G401 (cell line): ENCODE measurements at places on chromosomes 3 and 15.

DNA sequence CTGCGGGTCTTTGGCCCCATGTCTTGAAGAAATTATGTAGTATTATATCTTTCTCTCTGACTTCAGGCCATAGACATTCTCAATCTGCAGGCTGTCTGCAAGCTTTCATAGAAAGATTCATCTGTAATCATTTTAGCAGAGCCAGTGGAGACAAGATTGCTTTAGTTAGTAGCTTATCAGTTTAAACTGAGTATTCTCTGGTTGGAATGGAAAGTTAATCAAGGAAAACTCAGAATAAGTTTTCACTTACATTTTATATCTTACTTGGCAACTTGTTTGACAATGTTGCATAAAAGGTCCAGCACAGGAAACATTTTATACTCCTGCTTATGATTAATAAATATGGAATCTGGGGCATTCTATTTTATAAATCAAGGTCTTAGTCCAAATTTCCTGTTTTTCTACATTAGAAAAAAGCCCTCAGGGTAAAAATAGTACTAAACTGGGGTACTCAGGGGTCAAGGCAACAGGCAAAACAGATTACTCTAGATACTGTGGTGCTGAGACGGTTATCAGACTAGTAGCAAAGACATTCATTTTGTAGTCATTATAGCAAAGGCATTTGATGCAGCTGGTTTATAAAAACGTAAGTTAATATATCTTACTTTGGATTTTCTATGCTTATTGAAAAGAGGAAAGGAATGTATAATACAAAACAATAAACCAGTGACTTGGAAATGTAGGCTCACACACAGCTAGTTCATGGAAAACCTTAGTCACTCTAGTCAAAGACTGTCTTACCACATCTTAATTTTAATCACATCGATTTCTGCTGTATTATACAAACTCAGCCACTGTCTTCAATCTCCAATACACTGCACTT is 45.2 kb upstream of the FILIP1L start:
- no peak for DNase-seq

- no peak for DNase-seq
Observed at GRCh38 chr15:35827141-35827540, 281.2 kb upstream of the DPH6 start.

DNA sequence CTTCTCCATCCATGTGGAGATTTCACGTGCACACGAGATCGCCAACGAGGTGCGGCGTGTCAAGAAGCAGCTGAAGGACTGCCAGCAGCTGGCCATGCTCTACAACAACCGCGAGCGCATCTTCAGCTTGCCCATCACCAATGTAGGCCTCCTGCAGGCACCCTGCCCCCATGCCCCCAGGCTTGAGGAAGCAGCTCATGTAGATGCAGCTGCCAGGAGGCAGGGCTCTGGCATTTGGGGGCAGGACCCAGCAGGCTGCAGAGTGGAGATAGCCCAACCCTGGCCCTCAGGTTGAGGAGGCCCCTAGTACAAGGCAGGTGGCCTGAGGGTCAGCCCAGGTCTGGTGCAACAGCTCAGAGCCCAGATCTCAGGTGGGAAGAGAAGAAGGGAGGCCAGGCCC is 36.4 kb downstream of the DNAH1 start:
- no peak for DNase-seq

GRCh38 chr15:99994849-99995248 is 261.6 kb upstream of the LYSMD4 start:
- DNase-seq = no peak

- DNase-seq = no peak
Observed at GRCh38 chr3:181952221-181952620, 240.5 kb downstream of the SOX2 start.

GRCh38 chr3:47849186-47849698 is 46.3 kb downstream of the DHX30 start:
- DNase-seq = no peak

- no peak for DNase-seq
Observed at GRCh38 chr3:22685597-22685996, 517.5 kb upstream of the UBE2E2 start.

DNA sequence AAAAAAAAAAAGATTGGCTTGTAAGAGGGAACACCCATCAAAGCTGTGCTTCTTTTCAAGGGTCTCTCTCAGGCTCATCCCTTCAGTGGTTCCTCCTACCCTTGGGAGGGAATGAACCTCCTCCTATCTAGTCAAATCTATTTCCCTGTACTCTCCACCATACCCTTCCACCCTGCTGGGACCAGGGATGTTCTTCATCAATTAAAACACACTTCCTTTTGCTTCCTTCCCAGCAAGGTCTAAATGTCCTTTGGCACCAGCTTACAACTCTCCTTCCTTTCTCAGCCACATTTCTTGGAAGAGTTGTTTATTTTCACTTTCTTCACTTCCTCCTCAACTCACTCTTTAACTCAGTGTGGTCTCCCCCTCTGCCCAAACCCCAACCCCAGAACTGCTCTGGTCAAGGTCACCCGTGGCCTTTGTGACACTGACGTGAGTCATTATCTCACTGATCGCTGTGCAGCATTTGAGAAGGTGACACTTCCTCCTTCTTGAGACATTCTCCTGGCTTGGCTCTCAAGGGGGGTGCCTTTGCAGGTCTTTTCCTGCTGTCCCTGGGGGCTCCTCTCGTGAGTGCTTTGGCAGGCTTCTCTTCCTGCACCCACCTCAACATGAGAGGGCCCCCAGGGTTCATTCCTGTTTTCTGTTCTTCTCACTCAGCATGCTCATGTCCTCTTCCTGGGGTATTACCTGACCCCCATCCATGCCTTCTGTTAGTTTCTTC is 210.5 kb upstream of the TLE3 start:
- DNase-seq = no peak

DNA sequence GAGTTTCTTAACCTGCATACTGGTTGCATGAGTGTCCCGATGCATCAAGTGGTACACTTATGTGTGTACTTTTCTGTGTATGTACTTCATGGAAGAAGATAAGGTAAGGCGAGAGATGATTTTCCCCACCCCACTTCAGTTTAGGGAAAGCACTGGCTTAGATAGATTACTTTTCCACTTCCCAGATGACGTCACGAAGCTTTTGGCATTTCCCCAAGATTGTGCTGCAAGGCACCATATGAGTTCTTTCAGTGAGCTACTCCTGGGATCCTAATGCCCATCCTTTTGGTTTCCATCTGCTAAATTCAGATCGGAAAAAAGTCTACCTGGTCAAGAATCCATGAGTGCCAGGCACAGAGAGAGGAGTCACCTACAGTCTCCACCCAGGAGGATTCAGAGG is 4.5 kb downstream of the IL17RB start:
- peak; percentile 43 for DNase-seq

GRCh38 chr3:7684182-7684715 is 817.4 kb upstream of the LMCD1 start:
- no peak for DNase-seq

DNA sequence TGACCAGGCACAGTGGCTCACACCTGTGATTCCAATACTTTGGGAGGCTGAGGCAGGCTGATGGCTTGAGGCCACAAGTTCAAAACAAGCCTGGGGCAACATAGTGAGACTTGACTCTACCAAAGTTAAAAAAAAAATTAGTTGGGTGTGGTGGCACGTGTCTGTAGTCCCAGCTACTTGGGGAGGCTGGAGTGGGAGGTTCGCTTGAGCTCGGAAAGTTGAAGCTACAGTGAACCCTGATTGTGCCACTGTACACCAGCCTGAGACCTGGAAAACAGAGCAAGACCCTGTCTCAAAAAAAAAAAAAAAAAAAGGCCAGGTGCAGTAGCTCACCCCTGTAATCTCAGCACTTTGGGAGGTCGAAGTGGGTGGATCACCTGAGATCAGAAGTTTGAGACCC is 3.1 kb downstream of the CDC25A start:
- no peak for DNase-seq

DNA sequence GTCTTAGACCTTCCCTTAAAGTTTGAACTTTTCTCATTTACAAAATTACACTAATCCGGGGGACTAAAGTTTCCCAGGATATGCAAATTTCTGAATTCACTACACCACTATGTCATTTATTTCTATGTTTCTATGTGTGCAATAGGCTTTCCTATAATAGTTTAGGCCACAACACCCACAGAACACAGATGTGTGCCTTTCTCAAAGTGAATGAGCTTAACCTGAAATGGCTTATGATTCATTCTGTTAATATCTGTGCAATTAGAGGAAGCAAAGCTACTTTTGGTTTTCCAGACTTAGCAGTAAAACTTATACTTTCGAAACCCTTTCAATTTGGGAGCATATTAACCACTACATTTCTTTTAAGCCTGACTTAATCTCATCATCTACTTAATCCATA is 748.1 kb downstream of the GBE1 start:
- no peak for DNase-seq

GRCh38 chr15:67834581-67835296 is 5.1 kb downstream of the RNU6-1 start:
- no peak for DNase-seq

GRCh38 chr3:29128001-29128400 is 152.9 kb upstream of the RBMS3 start:
- DNase-seq = no peak

DNA sequence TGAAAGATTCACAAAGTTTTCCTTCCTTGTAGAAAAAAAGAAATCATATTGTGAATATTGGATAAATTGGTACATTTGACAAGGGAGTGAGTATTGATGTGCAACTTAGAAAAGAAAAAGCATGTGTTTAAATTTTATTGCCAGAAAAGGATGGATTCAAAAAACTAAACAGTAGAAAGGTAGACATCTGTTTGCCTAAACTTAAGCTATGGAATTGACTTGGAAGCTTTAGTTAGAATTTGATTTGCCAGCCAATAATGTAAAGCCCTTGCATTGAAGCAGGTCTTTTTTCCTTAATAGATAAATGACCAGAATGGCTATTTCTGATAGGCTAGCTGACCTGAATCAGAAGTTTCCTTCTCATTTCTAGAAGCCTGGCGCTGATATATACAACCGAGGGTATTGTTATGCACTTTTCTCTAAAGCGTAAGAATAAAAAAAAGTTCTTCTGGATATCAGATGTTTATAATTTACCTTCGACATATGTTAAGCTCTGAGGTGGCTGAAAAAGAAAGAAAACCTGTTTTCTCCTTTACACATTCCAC is 4.2 kb downstream of the RARB start:
- DNase-seq = no peak

DNA sequence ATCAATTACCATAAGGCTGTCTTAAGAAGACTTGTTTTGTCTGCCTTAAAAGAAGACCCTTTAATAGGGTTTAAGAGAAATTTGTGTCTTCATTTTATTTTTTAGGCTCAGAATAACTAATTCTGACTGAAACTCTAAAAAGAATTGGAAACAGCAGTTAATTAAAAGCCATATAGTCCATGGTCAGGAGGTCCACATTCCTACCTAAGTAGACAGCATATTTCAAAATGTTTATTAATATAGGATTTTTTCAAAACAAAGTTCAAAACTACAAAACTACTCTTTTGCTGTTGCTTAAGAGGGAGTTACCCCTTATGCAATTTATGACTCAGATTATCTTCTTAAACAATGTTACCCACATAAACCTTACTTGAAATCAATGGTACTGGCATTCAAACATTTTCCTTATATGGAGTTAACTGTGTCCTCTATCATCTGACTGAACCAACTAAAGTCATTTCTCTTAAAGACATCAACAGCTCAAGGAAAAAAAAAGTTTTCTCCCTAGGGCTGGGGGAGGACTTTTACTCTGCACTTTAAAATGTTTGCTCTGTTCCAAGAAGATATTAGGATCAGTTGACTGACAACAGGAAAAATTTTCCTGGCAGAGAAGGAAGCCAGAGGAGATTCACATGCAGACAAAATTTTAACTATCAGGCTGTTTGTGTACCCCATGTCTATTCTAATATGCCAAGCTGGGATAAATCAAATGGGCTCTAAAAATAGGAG is 56.8 kb upstream of the NANOGP8 start:
- DNase-seq = peak; percentile 51

DNA sequence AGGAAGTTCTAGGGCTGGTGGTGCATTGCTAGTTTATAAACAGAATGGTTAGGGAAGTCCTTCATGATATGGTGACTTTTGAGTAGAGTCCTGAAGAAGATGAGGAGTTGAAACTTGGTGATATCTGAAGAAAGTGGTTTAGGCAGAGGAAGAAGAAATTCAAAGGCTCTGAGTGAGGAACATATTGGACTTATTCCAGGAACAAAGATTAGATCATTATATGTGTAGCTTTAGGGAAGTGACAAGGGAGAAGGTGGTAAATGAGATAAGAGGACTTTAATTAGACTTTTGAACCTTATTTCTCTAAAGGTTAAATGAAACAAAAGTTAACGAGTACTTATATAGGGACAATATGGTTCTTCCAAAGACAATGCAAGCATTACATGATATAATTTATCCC is 286.7 kb downstream of the DOCK3 start:
- no peak for DNase-seq

DNA sequence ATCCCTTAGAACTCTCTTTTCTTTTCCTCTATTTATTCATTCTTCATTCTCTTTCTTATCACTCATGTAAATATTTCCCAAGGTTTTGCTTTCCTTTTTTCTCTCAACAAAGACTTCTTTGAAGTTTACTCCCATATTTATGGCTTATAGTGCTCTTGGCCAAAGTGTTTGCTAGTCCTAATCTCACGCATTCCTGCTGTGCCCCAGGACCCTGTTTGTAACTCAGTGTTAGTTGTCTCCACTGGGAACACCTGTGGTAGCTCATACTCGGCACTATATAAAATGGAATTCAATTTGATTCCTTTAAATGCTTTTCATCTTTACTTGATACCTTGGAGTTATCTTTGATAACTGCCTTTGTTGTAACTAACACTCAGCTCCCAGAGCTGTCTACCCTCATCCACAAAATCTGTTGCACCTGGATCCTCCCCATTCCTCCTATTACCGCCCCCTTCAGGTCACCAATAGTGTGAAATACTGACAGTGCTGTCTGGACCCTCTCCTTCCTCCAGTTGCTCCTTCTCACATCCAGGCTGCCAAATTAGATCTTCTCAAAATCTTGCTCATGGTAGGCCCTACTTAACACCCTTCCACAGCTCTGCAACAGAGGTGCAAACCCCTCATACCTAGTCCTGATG is 76.8 kb downstream of the TIGIT start:
- no peak for DNase-seq
